ENCODE measurements at places on chromosomes 2 and 18.

DNA sequence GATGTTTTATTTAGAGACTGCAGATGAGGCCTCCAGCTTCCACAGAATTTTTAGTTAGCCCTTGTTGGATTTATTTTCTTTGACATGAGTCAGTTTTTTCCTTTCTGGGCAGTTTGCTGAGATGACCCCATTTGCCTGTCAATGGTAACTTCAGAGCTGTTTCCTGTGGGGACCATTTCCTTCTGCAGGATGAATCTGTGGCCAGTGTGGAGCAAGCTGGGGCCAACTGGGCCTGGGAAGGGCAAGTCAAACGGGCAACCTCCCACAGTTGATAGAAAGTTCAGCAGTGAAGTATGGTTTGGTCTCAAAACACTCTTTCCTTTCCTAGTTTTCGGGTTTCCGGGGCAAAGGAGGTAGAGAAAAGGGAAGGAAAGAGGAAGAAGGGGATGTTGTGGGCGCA is 291.4 kb upstream of the NRP2 start:
- DNase-seq = no peak

DNA sequence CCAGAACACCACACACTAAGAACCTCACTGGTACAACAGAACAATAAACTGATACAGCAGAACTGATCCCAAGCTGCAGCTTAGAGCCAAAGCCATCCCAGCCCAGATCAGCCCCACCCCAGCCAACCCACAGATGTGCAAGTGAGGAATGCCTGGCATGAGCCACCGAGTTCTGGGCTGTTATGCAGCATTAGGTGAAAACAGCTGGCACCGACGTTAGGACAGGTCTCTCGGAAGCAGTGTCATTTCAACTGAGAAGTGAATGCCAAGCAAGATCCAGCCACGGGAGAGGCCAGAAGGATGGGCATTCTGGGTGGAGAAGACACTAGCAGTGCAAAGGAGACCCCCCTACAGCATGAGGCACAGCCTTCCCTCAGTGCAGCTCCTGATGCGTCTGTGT is 38.9 kb downstream of the ADCY3 start:
- DNase-seq = no peak

- DNase-seq = no peak
Observed at GRCh38 chr2:202025816-202026215, 7.8 kb upstream of the FZD7 start.

- no peak for DNase-seq
Observed at GRCh38 chr2:142536966-142537365, 340.5 kb upstream of the KYNU start.

DNA sequence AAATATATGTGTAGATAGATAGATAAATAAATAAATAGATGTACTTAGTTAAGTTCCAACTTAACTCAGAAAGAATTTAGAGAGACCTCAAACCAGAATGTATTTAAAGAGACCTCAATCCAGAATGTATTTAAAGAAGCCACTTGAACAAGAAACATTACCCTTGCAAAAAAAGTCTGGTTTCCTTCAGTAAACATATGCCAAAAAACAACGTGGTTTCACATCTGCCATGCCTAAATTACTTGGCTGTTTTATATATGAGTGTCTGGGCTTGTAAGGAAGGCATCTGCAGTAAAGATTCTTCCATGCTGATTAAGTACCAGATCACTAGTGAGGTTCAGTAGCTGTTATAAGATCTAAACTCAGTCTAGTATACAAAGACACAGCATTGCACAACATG is 29.1 kb upstream of the RPE start:
- no peak for DNase-seq

DNA sequence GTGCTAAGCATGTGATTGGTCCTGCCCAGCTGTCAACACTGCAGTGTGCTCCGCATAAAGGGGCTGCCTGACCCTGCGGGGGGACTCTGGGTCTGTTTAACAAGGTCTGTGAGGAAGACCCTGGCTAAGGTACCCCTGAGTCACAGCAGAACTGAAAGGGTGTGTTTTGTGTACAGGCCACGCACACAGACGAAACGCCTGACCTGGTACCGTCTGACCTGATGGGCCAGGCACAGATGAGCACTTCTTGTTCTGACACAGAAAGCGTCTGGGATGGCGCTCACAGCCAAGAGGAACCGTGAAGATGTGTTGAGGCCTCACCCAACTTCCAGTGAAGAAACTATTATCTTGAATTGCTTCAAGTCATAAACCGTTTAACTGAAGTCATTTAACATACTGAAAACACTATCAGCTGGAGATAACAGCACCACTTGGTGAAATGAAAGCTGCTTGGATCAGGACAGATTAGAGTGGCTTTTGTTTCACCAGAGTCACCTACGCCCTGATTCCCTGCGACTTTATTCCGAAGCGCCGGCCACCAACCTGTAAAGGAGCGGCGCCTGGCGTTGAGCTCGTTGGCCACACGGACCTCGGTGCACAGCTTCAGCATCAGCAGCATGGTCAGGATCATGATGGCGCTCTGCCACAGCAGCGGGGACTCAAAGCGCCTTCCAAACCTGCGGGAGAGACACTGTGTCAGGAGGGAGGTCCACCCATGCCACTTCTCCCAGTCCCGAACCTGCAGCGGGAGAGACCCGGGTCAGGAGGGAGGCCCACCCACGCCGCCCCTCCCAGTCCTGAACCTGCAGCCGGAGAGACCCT is 8.5 kb downstream of the SLC66A2 start:
- DNase-seq = no peak

- DNase-seq = no peak
Observed at GRCh38 chr2:224628416-224628815, 43.3 kb upstream of the CUL3 start.

DNA sequence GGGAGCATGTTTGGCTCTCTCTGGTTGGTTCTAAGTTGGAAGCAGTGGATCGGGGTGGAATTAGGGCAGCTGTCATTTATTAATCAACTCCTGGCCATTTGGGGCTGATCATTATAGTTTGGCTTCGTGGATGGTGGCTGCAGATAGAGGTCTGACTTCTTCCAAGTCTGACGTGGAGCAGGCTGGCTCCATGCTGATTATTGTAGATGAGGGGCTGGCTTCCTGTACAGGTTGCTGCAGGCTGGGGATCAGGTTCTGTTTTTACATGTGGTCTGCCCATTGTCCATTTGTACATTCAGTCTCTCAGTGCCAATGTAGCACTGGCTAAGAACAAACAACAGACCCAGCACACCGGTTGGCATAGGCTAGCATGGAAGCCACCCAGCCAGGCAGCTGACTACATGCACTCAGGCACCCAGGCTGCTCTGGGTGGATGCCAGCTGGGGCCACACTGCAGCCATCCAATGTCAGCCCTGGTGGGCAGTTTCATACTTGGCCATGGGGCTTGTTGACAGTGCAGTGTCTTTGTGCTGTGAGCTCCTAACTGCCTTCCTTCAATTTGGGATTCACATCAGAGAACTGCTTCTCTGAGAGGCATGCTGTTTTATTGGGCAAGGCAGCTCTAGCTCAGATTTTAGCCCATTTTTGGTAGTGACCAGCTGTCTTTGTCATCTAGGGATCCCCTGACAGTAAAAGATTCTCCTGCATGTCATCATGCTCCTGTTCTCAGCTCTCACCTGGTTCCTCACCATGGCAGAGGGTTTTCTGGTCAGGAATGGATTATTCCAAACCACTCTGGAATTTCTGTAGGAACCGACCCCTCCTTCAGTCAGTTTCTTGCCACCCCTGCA is 25.4 kb downstream of the NPAS2 start:
- DNase-seq = no peak

DNA sequence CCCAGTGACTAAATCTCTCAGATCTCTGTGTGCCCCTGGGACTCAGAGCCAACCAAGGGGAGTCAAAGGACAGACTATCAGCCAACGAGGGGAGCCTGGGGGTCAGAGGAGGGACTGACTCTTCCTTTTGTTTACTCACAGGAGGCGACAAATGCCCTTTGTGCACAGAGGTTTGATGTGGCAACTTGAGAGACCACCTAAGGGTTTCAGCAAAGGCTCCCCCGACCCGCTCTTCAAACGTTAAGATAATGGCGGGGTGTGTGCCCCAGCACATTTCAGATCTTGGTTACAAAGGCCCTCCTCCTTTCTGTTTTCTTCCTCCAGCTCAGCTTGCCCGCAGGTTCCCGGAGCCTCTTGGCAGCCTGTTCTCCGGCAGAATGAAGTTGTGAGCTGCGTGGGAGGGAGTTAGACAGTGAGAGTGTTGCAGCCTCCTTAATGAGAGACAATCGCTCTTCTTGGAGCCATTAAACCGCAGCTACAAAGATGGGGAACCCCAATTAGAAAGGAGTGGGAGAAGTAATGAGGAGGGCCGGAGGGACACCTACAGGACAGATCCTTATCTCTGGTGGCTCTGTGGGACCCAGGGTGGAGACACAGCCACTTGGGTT is 76.2 kb downstream of the KIAA2012 start:
- no peak for DNase-seq

- DNase-seq = no peak
Observed at GRCh38 chr18:58217052-58217451, 173.0 kb downstream of the NEDD4L start.

Data from amniotic stem cell (primary cell).